ENCODE measurements at places on chromosomes 13 and 19.

DNA sequence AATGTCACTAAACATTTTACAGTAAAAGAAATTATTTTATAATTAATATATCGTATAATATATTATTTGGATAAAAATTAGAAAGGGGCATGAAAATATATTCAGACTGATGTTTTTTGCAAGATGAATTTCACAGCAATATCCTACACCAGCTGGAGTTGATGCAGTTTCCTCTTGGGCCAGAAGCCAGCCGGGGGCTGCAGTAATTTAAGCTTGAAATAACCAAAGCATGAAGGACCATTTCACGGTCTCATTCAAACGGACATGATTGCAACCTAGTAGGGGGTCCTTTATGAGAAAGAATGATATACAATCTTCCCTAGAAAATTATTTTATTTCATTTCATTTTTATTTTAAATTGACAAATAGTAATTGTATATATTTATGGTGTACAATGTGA lies 797.2 kb upstream of the PCDH9 start:
- no peak for DNase-seq

DNA sequence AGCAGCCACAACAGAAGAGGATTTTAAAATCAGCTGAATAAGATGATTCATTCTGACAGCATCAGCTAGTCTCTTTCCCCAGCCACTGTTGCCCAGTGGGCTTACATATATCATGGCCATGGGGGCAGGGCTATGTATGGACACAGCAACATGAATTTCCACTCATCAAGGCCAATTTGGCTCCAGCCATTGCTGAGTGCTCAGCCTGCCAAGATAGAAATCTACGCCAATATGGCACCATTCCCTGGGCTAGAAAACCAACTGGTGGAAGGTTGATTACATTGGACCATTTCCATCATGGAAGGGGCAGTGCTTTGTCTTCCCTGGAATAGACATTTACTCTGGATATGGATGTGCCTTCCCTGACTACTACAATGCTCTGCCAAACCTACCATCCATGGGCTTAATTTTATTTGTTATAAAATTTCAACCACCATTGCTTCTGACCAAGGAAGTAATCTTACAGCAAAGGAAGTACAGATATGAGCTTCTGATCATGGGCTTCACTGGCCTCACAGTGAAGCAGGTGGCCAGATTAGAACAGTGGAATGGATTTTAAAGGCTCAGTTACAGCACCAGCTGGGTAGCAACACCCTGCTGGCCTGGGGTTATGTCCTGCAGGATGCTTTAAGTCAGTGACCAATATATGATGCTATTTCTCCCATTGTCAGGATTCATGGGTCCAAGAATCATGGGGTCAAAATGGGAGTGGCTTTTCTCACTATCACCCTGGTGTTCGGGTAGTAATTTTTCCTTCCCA lies 9.8 kb upstream of the ALOX5AP start:
- no peak for DNase-seq

DNA sequence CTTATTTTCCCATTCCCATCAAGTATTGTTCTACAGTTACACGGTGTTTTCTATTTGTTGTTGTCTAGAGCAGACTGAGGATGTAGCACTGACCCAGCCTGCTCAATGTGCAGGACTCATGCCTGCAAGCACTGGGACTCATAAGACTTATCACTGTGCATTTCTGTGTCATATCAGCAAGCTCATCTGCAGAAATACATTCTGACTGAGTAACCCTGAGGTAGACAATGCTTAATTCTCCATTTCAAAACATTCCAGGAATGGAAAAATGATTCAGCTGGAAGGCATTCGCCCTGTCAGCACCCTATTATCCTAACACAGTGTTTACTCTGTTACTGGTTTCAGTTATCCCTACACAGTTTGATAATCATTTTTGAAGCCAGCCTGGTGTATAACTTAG lies 2506.4 kb downstream of the PCDH9 start:
- no peak for DNase-seq

GRCh38 chr13:100532090-100532766 lies 56.4 kb downstream of the GGACT start:
- DNase-seq = no peak

DNA sequence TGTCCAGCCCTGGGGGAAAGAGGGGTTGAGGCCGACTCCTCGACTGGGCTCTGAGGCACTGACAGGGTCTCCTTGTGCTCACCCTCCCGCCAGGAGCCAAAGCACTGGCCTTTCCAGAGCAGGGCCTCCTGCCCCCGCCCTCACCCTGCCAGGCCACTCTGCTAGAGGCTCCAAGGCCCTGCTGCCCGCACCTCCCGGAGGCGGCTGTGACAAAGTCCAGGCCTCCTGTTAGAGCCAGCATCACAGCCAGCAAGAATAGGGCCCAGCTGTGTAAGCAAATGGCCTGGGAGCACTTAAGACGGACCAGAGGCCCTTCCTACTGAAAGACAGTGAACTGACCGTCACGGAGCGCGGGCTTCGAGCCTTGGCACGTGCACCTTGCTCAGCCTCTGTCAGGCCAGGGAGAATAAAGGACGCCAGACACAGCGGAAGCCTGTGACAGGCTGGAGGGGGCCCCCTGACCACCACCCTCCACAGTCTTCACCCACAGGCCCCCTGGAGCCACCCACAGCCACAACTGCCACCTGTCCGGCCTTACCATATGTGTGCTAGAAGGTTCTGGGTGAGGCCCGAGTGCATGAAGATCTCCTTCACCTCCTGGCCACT lies 50.9 kb downstream of the EPS15L1 start:
- no peak for DNase-seq

DNA sequence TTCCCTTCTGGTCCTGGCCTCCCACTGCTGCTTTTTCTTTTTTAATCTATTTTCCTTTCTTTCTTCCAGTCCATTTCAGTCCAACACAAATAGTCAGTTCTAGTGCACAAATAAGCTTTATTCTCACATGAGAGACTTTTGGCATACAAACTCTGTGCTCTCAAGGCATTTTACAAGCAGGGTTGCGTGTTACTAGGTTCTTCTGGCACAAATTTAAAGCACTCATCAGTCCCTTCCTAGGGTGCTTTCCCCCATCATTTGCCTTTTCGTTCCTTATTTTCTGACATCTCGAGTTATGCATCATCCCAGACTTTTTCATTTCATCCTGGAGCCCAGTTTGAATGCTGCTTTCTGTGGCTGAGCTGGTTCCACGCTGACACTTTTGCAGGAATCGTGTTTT lies 29.8 kb upstream of the IL17D start:
- no peak for DNase-seq
